ENCODE measurements at places on chromosomes 2 and 18.
A peak's percentile ranks its signal among the peaks of the same experiment; 100 is the strongest.

DNA sequence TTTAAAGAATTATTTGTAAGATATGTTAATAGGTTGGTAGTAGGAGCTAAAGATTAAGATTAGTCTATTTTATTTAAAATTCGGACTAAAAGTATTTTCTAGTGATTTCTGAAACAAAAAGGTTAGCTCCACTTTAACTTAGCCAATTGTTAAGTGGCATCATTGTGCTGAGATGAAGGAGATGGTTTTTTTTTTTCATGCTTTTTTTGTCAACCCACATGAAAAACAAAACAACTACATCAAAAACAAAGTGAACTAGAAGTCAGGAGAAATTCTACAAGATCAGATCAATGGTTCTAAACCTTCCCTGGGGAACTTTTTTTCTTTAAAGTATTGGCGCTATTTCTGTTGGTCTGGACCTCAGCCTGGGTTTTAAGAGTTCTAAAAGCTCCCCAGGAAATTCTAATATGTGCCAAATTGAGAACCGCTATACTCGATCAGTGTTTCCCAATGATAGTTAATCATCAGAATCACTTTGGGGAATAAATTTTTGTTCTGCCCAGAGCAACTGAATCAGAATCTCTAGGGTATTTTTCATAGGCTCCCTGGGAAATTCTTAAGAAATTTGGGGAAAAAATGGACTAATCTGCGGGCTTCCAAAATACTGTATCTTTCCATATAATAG is 2.3 kb downstream of the ZC3H6 start:
- no peak for DNase-seq

GRCh38 chr2:96072746-96073145 is 38.0 kb upstream of the GPAT2 start:
- DNase-seq: no peak

GRCh38 chr2:43405829-43406228 is 179.4 kb upstream of the ZFP36L2 start:
- no peak for DNase-seq

- no peak for DNase-seq
Measured at GRCh38 chr2:105671156-105671555, 73.6 kb upstream of the NCK2 start.

- no peak for DNase-seq
Measured at GRCh38 chr2:27627963-27628766, 647 bp downstream of the CCDC121 start.

DNA sequence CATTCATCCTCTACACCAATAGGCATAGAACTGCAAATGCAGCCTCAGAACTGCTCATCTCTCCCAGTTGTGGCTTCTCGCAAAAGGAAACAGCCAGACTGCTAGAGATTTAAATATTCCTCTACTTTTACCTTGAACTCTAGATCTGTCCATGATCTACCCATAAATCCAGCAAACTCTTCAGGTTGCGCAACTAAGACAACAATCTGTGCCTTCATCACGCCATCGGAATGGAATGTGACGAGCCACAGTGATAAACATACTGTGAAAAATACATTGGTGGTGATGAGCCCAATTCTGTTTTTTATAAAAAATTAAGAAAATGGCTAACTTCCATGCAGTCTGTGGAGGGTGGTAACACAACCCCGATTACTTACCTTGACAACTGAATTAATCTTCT is 626.7 kb downstream of the LRRTM4 start:
- DNase-seq: no peak

DNA sequence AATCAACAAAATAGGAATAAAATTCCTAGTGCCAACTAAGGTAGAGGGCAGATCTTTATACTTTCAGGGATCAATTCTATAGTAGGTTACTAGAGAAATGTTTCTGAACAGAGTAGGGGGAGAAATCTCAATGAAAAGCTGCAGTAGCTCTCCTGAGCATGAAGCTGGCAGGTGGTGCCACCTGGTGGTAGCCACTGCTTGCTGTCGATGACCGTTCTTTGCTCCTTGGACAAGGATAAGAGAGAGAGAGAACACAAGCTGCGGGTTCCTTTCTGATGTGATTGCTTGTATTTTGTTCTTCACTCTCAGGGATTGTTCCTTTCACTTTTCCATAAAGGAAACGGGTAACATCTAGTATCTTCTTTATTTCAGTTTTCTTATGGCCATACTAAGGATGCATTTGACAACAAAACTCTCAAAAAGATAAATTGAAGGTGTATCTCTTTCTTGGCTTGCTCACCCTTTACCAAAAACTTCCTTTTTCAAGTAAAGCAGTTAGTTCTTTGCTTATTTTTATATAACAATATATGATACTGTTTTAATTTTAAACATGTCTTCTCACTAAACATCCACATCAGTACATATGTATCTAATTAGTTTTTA is 18.6 kb upstream of the MRPL19 start:
- DNase-seq: peak; percentile 82

DNA sequence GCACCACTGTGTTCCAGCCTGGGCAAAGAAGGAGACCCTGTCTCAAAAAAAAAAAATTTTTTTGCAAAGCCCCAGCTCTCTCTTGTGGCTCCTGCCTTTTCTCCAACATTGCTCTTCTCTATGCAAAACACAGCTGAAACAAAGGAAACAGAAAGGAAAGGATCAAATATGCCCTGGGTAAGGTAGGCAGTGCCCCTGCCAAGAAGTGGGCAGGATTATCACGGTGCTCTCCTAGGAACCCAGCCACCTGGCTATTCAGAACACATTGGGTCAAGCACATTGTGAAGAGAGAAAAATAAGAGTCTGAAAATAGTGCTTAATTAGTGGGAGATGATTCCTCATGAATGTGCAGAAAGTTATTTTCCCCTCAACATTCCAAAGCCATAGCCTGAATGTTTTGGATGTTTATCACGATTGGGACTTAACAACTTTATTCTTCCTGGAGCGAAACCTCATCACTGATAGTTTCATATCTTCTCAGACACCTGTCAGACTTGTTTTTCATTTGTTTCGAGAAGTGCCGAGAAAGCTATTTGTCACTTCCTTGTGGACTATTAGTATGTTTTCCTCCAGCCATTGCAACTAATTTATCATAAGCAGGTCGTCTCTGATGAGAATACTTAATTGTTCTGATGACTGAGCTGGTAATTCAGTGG is 42.7 kb upstream of the RPL31 start:
- DNase-seq: no peak

- no peak for DNase-seq
Measured at GRCh38 chr2:24682304-24682703, 110.9 kb downstream of the PTRHD1 start.

GRCh38 chr2:7127156-7127555 is 209.9 kb downstream of the RNF144A start:
- DNase-seq: no peak

- no peak for DNase-seq
Measured at GRCh38 chr2:105431367-105432043, 32.7 kb upstream of the FHL2 start.

GRCh38 chr2:37832590-37833197 is 92.4 kb upstream of the RMDN2 start:
- DNase-seq: peak; percentile 79

DNA sequence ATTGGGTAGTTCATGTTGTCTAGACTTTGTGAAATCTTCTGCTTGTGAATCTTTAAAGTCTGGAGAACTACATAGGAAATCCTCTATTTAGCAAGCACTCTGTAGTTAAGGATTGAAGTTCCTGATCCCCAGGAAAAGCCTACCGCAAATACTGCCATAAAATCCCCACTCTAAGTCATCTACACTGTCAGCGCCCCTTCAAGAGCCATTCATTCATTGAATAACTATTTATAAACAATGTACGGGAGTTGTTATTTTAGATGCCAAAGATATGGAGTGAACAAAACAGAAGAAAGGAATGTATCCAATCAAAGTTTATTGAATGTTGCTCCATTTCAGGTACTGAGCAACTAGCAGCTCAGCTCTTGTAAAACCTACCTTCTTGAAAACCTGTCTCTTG is 36.5 kb upstream of the SLC39A10 start:
- DNase-seq: no peak

DNA sequence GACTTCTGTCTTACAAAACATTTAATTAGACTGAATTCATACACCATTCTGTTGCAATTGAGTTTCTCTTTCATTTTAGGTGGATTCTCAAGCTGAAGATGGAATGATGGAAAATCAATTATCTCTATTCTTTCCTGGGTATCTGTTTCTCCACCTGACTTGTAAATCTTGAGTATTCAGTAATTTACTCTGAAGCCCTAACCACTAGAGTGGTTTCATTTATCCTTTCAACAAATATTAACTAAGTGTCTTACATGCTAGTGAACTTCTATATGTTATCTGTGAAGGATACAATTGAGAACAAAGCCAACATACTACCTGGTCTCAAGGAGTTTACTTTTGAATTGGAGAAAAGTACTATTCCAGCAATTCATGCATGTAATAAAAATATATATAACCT is 94.1 kb upstream of the ZNF804A start:
- DNase-seq: no peak

GRCh38 chr2:88692187-88692586 is 714 bp downstream of the RPIA start:
- no peak for DNase-seq

GRCh38 chr2:38464971-38465788 is 88.1 kb upstream of the ATL2 start:
- no peak for DNase-seq

GRCh38 chr2:29632018-29632417 is 289.4 kb downstream of the ALK start:
- no peak for DNase-seq

DNA sequence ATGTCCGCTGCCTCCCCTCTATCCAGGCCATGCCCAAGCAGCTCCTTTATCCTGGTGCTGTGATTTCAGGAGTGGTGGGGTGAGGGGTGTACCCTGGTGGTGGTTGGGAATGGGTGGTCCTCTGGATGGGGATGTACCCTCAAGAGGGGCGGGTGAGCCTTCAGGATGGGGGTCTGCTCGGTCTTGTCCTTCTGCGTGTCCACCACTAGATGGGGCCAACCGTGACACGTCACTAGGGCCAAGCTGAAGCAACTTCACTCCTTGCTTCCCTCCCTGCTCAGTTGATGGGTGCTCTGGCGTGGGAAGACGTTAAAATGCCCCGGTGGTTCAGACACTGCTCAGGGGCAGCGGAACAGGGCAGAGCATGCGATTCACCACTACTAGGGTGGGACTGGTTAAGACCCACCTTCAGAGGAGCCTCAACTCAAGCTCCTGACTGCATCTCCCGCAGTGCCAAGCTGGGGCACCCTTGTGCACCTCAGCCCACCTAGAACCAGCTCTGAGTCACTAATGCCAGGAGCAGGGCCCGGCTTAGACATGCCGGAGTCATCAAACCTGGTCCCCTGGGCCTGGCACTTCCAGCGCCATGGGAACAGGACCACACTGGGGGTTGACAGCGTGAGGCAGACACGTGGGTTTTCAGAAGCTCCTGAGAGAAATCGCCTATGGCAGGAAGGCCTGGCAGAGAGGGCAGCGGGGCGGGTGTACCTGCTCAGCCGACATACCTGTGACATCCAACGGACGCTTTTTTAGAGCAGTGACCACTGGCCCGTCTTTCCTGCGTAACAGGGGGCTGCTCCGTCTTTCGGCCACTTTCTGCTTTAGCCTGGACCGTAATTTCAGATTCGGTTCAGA is 256.7 kb downstream of the HDAC4 start:
- no peak for DNase-seq

DNA sequence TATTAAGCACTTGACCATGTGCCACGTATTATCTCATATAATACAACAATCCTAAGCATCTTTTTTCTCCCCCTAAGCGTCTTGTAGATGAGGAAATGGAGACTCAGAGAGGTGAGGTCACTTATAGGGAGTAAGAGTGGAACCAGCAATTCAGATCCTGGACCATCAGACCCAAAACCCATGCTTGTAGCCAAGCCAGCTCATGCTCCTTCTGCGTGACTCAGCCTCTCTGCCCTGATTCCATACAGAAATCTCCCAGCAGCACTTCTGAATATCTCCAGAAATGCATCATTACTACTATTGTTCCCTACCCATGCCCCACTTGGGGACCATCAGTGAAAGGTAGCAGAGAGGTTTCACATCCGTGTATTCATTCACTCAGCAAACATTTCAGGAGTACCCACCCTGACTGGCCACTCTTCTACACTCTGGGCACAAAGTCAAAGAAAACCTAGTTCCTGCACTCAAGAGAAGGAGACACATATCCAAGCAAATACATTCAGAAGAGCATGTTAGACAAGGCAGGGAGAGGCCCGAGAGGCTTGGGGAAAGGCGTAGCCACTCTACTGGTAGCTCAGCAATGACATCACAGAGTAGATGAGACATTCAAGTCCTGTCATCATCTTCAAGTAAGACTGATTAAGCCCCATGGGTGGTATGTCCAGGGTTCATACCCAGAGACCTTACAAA is 141.9 kb downstream of the MTCL1 start:
- DNase-seq: no peak

DNA sequence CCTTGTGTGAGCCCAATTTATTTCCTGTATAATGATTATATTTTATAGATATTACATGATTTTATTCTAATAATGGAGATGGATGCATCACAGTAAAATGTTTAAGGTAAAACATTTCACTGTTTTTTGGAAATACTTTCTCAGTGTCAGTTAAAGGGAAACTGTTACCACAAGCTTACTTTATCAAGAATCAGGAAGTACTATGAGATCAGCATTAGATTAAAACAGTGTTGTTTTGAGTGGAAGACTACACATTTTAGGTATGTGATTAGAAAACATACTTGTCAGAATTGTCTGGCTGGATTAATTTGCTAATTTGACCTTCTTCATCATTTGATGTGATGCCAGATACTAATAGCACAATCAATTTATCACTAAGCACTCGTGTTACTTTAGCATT is at the start of gene HRH4:
Gene HRH4, plus strand, starts transcription at position 250 of the 400 bp plus-strand sequence. Its CDS starts 92 bp downstream, at position 342.
- DNase-seq: no peak

GRCh38 chr2:174833737-174834136 is 69.5 kb upstream of the CHRNA1 start:
- no peak for DNase-seq

DNA sequence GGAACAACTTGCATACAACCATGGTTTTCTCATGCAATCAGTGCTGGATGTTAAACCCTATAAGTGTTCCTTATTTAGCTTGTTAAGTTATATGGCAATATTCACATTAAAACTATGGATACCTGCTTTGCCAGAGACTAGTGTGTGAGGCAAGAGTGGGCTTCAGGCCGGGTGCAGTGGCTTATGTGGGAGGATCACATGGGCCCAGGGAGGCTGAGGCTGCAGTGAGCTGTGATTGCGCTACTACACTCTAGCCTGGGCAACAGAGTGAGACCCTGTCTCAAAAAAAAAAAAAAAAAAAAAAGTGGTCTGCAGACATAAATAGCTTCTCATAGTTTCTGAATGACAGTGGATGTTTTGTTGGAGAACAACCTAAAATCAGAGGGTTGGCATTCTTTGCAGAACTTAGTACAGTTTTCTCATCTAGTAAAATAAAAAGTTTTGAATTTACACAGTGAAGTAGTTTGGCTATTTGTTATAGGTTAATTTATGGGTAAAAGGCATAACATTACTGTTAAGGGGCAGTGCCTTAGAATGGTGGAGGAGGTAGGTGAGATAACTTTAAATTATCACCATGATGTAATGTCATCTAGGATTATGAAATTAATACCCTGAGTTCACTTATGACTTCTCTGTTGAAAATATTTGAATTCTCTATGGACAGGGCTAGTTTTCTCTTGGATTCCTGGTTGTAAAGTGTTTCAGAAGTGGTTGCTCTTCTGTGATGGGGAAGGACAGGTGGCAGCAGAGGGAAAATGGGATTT is 5.3 kb downstream of the CERS6 start:
- no peak for DNase-seq
